ENCODE measurements at places on chromosomes 13 and 19.

GRCh38 chr19:33527125-33527524, 5.5 kb upstream of the PEPD start:
- DNase-seq: no peak

DNA sequence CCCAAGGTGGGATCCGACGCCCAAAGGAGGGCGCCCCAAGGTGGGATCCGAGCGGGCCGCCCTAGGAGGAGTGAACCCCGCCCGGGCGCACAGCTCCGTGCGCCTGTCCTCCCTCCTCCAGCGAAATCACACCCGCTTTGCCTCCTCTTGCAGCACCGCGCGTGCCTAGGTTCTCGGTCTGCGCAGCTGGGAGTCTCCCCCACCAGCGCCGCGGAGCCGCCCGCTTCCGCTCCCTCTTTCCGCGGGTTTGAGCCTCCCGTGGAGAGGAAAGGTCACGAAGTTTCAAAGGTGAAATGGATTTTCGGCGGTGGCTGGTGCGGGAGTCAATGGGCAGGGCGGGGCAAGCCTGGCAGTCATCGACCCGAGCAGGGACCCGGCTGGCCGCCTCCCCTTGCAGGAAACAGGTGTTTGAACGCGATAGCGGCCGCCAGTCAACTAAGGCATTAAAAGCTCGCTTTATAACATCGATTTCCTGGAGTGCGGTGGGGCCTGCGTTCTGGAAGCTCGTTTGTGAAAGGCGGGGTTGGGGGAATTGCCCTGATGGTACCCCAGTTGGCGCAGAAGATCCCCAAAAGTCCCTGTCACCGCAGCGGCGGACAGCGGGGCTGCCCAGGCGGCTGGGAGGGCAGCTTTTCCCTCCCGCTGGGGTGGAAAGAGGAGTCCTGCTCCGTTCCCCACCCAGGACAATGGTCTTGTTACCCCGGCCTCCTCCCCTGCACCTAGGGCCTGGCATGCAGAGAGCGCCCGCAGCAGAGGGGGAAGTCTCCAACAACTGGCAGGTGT, 9.0 kb upstream of the SOX1 start:
- no peak for DNase-seq

DNA sequence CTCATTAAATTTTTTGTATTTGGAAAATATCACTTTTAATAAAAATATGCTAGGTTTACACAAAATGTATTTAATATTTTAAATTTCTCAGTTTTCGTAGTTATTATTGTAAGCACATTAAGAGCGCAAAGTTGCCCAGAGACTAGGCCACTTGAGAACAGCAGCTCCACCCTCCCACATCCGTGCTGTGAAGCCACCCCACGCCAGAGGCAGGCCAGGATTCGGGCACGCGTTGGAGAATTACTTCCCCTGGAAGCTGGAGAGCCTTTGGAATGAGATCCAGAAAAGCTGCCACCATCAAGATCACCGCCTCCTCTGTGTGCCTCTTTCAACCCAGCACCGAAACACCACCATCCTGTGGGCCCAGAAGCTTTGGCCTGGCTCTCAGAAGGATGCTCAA, 41.0 kb upstream of the SPACA7 start:
- DNase-seq: no peak

GRCh38 chr19:58054901-58055874, 3.9 kb upstream of the ZNF135 start:
- peak; percentile 6 for DNase-seq
